ENCODE measurements at places on chromosomes 3 and 15.

DNA sequence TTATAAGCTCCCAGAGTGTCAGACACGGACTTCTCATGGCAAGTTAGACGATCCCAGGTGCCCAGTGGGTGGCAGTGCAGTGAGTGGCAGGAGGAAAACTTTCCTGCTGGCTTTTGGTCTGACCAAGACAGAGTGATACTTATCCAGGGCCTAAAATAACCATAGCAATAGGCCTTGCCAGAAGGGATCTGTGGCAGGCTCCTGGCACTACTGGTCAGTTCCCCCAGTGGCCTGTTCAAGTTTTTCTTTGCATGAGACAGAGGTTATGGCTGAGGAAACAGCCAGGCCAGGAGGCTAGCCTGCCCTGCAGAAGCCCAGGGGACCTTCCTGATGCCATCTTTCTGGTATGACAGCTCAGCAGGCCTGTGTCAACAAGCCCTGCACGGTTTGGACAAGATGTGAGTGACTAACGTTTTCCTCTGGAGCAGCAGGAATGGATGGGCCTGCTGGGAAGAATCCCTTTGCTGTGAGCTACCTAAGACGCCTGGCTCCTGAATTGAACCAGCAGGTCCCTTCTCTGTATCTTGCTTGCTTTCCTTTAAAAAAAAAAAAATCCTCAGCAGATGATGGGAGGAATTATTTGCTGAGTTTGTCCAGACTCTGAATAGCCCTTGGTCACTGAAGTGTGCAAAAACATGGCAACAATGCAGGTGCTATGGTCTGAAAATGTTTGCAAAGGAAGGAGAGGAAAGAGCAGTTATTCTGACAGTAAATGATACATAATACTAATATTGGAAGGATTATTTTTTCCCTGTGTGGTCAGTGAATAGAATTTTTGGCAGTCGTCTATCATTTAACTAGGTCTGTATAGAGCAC lies 18.0 kb downstream of the SCG5 start:
- DNase-seq, result no peak

GRCh38 chr3:23961066-23961465 lies 16.0 kb downstream of the NR1D2 start:
- no peak for DNase-seq

DNA sequence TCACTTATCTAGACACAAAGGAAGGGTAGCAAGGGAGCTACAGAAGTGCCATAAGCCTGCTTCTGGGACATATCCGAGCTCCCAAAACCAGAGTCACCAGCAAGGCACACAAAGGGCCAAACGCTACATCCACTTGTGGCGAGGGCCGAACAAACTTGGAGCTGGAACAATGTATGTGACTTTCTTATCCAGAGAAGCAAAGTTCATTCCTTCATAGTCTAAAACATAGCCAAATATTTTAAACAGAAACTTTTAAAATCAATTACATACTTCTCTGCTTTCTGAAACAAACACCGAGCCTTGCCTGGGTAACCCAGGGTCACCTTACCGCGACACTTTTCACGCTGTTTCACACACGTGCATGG lies 15.9 kb downstream of the ZXDC start:
- DNase-seq, result no peak

- no peak for DNase-seq
Observed at GRCh38 chr3:155248531-155249187, 44.8 kb downstream of the STRIT1 start.

- DNase-seq, result no peak
Observed at GRCh38 chr3:184372911-184373310, 5.1 kb downstream of the THPO start.

DNA sequence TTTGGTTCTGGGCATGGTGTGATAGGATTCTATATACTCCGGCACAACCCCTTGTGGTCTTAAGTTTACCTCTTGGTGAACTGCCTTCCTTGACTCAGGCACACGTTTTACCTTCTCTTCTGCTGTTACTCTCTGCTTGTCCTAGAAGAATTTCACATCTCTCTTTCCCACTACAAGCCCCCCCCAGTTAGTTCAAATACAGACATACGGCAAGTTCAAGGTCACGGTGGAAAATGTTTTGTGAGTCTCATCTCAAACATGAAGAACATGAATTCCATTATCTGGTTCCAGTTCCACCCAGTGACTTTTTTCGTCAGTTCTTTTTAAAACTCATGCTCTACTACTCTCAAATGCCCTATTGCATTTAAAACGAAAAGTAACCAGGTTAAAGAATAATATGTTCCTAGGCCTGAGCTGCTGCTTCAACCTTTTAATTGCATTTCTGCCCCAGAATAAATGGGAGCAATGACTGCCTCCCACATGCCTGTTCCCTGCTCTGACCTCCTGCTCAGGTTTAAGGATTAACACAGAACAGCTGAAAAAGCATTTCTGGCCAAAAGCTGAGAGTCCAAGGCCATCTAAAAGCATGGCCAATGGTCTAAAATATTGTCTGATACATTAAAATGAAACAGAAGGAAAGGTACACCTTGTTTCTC lies 132.8 kb downstream of the OSBPL10 start:
- no peak for DNase-seq

DNA sequence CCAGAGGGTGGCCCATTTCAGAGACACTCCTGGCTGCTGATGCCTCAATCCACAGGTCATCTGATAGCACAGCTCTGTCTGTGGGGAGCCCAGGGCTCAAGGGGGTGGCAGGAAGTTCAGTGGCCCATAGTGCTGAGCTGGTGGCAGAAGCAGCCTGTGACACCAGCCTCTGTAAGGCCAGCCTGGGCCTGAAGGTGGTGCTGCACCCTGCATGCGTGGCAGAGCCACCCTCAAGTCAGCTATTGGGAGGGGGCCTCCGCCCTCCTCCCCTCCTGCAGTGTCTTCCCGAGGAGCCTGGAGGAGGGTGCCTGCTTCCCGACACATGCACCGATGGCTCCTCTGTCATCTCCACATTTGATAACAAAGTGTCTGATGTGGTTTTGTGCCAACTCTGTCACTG lies 3.0 kb downstream of the PLA1A start:
- peak; percentile 26 for DNase-seq

DNA sequence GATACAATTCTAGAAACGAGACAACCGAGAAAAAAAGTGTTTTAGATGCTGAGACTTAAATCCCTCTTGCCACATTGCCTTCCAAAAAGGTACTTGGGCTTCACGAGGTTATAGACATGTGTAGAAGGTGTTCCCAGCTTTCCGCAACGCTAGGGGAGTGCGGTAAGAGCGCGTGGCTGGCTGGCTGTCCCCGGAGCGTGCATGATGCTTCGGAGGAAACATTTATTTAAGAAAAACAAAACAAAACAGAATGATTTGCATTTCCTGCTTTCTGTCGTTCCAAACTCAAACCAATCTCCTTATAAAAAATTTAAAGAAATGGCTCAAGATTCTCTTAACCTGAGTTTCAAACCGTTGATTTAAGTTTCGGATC lies 841 bp downstream of the SLC6A20 start:
- no peak for DNase-seq

DNA sequence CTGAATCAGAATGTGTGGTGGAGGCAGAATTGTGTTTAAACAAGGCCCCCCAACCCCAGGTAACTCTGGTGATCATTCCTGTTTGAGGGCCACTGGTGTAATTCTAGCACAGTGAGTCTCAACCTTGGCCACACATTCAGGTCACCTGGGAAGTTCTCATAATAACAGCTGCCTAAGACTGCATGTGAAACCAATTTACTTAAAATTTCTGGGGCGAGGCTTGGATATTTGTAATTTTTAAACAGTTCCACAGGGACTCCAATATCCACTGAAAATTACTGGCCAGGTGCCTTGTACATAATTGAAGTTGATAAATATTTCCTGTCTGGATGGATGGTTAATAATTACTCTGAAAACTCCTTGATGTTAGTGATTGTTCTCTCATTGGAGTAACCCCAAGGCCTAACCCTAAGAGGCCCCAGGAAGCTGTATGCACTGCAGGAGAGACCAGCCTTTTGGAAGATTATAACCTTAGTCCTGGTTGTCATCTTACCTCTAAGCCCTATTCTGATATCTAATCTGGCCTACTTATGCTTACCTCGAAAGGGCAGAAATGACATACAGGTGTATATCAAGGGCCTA lies 25.7 kb upstream of the EPHB1 start:
- no peak for DNase-seq

- no peak for DNase-seq
Observed at GRCh38 chr3:171776411-171776810, 33.9 kb downstream of the PLD1 start.

DNA sequence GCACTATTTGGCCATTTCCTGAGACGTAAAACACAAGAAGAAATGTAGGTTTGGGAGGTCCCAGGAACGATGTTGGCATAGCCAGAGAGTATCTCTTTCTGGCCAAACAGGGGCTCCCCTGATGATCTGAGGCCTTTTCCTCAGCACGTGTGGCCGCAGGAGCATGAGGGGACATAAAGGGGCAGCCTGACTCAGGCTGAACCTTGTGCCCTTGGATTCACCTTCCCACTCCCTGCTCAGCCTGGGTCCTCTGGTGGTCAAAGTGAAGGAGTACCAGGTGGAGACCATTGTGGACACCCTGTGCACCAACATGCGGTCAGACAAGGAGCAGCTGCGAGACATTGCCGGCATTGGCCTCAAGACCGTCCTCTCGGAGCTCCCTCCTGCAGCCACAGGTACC lies 10.6 kb downstream of the CAND2 start:
- DNase-seq, result no peak

DNA sequence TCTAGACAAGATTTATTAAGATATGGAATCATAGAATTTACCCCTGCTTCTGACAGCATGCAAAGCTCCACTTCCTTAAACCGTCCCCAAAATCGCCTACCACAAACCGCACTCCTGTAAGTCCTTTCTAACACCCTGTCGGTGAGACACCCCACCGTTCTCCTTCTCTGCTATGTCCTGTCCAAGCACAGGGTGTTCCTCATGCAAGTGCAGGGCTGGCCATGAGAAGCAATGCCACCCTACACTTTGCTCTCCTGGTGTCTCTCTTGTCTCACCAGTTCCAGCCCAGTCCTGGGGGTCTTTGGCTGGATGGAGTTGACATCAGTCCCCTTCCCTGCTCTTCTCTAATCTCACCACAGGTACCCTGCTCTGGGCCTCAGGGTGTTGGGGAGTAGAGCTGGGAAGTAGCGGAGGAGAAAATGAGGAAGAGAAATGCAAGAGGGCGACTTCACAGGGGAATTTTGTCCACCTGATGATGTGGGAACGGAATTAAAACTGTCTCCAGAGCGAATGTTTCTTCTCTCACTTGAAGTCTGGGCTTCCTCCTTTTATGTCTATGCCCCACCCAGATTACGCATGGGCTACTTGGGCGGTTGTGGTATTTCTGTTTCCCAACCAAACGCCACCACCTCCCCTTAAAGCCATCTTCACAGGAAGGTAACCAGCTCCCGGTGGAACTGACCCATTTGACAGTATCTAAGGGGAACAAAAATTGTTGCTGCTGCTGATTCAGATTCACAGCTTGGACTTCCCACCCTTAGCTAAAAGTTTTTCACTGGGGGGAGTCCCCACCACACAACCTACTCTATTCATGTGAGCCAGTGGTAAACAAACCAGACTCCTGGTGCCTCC lies 49.9 kb downstream of the CASR start:
- DNase-seq, result peak; percentile 50

DNA sequence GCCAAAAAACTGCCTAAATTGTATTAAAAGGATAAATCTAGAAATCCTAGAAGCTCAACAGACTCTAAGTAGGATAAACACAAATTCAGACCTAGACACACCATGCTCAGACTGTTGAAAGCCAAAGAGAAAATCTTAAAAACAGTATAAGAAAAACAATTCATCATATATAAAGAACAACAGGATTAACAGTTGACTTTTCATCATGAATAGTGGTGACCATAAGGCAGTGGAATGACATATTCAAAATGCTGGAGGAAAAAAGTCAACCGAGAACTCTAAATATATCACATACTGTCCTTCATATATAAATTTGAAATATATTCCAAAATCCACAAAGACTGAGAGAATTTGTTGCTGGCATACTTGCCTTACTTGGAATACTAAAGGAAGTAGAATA lies 77.3 kb downstream of the CEP152 start:
- no peak for DNase-seq

- DNase-seq, result peak; percentile 76
Observed at GRCh38 chr3:10263646-10264363, 15.5 kb downstream of the TATDN2 start.

- no peak for DNase-seq
Observed at GRCh38 chr3:122257644-122258364, 67.2 kb upstream of the CSTA start.

- DNase-seq, result no peak
Observed at GRCh38 chr3:28718074-28718849, 369.6 kb upstream of the AZI2 start.

- DNase-seq, result no peak
Observed at GRCh38 chr3:193594946-193595689, 2.1 kb downstream of the OPA1 start.

- no peak for DNase-seq
Observed at GRCh38 chr15:35595656-35596055, 49.7 kb upstream of the DPH6 start.

DNA sequence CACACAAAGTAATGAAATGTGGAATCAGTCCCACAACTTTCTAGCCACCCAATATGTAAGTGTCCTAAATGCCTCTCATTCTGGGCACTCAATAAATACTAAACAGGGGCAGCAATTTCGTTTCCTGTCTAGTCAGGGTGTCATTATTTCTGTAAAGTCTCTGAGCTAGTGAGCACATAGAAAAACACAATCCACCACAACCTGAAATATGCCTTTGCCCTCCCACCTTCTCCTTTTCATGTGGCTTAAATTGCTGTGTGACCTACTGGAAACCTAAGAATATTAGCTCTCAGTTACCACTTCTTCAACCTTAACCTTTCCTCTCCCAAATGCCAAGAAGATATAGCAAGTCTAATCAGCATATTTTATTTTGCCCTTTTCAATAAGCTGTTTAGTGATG lies 456.3 kb upstream of the KCNMB2 start:
- no peak for DNase-seq

DNA sequence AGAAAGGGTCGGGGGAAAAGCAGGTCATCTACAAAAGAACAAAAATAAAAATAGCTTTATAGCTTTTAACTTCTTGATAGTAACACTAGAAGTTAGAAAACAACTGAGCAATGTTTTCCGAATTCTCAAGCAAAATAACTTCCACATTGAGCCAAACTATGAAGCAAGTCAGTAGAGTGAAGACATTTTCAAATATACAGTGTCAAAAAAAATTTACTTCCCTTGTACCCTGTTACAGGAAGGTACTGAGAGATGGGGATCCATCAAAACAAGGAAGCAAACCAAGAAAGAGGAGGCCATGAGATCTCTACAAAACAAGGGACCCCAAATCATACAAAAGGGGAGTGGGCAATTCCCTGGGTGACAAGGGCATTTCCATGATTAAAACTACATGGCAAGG lies 26.6 kb upstream of the STIMATE start:
- DNase-seq, result no peak

- peak; percentile 5 for DNase-seq
Observed at GRCh38 chr3:61358364-61358763, 107.1 kb upstream of the FHIT start.

DNA sequence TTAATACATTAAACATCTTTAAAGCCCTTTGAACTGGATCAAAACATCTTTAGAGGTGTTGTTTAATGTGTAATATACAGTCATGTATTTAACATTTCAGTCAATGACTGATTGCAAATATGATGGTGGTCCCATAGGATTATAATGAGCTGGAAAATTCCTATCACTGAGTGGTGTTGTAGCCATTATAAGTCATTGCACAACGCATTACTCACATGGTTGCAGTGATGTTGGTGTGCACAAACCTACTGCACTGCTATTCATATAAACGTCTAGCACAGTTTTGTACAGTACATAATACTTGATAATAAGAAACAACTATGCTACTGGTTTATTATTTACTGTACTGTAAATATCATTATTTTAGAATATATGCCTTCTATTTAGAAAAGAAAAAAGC lies 75.6 kb downstream of the DTWD1 start:
- no peak for DNase-seq

Measured in CD4-positive, alpha-beta T cell treated with Interleukin-17A for 1 hour (primary cell).